ENCODE measurements at places on chromosomes 7 and 10.

- no peak for DNase-seq
These were observed 251.4 kb upstream of the KLF14 start for GRCh38 chr7:130985361-130985760.

DNA sequence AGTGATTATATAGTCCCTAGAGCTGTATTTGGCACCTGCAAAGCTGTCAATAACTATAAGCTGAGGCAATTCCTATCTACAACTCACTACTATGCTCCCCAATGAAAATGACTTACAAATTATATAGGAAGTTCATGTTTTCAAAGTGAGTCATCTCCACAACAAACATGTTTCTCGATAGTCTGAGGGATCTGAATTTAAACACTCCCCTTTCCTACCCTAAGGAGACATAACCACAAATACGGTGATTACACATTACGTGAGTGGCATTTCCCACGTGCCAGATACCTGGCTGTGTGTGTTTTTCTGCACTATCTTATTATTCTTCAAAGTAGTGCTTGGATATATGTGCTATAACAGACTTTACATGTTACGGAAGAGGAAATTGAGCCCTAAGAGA lies 122.5 kb upstream of the C1QL3 start:
- peak; percentile 1 for DNase-seq

- no peak for DNase-seq
These were observed 497.9 kb upstream of the GALNT17 start for GRCh38 chr7:70634071-70634470.

- DNase-seq = no peak
These were observed 19.9 kb upstream of the CCNY start for GRCh38 chr10:35316218-35316967.

DNA sequence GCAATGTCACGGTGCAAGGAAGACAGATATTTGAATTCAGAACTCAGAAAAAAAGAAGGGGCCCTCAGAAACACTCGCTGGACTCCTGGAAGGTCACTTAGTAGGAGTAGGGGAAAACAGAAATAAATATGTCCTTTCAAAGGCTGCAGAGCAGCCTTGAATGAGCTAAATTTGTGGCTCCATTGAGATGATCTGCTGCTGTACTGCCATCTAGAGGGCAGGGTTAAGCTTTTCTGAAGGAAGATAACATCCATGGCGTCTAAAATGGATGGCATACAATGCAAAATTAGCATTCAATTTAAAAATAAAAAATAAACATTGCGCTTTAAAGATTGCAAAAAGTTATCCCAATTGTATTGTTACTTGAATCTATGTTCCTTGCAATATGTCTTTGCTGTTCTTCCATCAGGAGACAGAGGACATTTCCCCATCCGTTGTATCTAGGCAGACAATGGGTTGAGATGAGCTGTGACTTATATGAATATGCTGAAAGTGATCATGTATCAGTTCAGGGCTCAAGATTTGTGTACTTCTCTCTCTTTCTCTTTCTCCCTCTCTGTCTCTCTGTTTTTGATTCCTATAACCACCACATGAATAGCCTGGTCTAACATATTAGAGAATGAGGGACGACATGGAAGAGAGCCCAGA lies 642.2 kb downstream of the SH2D4B start:
- DNase-seq = peak; percentile 54

- peak; percentile 88 for DNase-seq
These were observed 59.9 kb downstream of the MAP3K8 start for GRCh38 chr10:30493609-30494530.

DNA sequence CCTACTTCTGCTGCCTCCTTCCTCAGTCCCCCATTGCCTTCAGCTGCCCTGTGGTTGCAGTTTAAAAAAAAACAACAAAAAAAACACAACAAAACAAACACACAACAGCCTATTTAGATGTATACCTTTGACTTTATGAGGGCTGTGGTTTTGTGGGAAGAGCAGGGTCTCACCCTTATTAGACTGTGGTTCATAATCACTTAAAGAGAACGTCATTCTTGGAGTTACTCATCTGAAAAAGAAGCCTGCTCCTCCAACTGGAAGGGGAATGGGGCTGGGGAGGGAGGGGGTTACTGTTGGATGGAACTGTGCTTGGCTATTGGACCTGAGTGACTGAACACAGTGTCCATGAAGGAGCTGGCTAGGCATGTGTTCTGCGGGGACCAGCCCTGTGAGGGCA lies 48.1 kb downstream of the SDK1 start:
- DNase-seq = no peak

DNA sequence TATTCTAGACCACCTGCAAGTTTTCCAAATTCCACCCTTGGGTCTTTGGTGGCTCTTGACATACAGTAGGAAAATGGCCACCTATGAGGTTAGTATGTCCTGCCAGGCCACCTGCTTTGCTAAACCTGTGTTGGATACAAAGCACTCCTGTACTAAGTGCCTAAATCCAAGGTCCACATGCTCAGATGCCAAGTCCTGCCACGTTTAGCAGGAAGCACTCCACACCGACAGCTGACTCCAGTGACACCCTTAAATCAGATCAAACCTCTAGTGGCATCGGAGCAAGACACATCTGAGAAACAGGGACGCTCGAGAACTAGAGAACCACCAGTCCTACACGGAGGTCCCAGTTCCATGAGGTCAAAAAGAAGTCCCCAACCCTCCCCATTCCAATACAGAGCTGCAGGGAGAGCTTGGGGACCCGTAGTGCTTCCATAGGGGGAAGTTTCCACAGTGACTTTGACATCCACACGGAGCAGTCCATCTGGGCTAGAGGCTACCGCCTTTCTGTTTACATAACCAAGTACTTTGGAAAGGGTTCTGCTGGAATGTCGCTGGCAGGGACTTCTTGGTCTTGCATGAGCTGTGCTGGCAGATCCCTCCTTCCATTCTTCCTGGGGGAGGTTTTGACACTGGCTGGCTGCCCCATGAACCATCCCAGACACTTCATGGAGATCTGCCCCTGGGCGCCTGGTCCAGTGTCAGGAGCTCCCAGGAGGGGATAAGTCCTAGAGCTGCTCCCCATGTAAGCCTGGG lies 290.6 kb downstream of the PRPF18 start:
- no peak for DNase-seq

GRCh38 chr7:17392846-17393245 lies 94.4 kb downstream of the AHR start:
- no peak for DNase-seq

DNA sequence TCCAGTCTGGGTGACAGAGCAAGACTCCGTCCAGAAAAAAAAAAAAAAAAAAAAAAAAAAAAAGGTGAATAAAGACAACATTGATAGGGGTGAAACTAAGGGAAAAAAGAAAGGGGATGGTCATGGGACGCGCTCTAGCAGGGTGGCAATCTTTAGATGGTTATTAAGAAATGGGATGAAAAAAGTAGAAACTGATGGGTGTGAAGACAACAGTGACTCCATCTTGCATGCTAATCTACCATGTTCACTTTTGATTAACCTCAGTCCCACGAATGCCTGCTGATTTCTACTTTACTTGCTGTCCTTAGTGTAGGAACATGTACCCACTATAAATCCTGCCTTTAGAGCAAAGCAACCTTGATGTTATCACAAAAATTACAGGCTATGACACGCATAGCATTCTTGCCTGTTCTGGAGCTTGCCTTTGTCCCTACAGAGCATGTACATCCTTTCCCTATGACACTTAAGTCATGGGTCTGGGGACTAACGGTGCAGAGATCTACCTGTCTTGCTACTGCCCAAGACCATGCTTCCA lies 38.5 kb downstream of the P4HA1 start:
- no peak for DNase-seq

- DNase-seq = no peak
These were observed 78.6 kb upstream of the ARMC3 start for GRCh38 chr10:22849077-22849805.

DNA sequence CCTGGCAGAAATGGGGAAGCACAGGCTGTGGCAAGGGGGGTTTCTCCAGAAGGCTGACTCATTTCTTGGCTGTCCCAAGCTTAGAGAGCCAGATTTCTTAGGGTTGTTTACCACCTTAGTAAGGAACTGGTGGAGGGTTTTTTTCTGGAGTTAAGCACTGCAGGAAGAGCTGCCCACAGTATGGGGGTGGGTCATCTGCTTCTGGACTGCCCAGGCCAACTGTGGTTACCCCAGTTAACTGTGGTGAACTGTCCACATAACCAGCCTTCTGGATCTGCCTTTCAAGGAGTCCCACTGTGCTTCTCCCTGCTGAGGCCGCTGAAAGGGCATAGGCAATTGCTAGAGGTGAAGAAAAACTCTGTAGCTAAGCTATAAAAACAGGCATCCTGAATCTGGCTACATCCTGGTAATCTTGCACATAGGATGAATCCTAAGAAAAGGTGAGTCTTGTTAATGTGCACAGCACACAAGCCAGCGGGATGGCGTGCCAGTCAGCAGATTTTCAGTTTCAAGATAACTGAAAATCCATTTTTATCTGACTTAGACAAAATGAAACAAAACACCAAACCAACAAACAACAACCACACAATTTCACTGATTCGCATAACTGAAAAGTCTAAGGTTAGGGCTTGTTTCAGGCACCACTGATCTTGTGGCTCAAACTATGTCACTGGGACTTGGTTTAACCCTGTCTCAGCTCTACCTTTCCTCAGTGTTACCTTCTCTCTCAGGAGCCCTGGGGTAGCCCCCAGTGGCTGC lies 21.6 kb upstream of the TSPAN33 start:
- DNase-seq = peak; percentile 93

DNA sequence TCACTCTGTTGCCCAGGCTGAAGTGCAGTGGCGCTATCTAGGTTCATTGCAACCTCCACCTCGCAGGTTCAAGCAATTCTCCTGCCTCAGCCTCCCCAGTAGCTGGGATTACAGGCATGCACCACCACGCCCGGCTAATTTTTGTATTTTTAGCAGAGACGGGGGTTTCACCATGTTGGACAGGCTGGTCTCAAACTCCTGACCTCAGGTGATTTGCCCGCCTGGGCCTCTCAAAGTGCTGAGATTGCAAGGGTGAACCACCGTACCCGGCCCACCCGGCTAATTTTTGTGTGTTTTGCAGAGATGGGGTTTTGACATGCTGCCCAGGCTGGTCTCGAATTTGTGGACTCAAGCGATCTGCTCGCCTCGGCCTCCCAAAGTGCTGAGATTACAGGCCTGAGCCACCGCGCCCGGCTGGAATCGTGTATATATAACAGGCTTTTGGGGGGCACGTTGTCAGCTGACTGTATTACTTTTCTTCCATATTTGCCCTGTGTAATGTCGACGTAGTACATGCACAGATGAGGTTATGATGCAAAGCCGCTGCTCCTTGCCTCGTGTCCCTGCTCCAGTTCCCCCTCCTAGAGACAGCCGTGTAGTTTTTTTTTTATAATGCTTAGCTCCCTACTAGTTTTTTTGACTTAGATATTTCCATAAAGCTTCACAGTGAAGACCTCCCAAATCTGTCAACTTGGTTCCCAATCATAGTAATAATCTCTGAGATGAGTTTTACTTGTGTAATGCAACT lies 883 bp upstream of the TRA2A start:
- DNase-seq = no peak

- DNase-seq = no peak
These were observed 25.3 kb downstream of the BCAP29 start for GRCh38 chr7:107605218-107605815.

DNA sequence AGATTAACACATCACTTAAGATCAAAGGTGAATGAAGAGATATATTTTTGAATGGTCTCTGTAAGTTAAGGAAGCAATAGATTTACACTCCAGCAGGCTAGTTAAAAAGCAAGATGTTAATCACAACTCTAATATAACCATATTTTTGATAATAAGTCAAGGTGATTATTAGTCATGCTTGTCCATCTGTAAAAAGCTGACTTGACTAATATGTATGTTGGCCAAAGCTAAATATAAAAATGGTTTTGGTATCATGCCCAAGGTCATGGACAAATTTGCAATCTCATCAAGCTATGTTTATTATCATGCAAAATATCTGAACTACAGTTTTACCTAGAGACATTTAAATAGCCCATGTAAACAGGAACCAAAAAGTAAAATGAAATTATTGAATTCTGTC lies 102.6 kb upstream of the CSTF2T start:
- DNase-seq = no peak

DNA sequence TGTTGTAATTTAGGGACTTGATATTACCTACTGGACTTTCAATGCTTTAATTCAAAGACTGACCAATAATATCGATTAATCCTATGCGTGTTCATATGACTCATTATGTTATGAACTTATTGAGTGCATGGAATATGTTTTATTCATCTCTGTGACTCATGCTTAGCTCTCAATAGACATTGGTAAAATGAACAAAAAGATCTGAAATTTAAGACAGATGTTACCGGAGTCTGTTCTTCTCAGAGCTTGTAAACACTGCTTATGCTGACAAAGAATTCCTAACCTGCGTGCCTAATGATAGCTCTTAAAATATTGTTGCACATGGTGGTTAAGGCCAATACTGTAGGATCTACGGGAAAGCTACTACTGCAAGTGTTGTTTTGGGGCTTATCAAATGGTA lies 131.5 kb upstream of the ACBD5 start:
- no peak for DNase-seq

DNA sequence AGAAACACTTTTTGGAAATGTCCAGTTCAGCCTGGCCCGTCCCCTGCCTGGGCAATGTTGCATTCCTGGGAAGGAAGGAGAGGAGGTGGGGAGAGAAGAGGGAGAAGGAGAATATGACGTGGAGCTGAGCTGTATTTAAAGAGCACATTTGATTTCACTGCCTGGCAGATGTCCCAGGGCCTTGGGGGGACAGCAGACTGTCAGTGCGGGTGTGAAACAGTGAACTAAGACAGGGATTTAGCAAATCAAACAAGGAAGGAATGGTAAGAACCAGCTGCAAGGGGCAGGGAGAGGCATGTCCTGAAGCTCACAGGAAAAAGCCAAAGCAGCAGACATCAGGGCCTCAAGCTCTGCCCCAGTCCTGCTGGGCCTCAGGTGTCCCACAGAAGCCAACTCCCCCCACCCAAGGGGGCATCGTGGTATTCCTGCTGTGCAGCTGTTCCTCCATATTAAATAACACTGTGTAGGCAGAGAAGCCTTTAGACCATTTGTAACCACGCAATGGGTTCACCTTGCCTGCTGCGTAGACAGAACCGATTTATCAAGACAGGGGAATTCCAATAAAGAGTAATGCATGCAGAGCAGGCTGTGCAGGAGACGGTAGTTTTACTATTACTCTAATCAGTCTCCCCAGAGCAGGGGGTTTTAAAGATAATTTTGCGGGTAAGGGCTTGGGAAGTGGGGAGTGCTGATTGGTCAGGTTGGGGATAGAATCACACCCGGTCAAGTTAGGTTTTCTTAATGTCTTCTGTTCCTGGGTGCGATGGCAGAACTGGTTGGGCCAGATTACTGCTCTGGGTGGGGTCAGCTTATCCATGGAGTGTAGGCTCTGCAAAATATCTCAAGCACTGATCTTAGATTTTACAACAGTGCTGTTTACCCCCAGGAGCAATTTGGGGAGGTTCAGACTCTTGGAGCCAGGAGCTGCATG lies 18.3 kb downstream of the LEP start:
- no peak for DNase-seq

GRCh38 chr7:130444234-130444633 lies 3.4 kb upstream of the CEP41 start:
- no peak for DNase-seq

DNA sequence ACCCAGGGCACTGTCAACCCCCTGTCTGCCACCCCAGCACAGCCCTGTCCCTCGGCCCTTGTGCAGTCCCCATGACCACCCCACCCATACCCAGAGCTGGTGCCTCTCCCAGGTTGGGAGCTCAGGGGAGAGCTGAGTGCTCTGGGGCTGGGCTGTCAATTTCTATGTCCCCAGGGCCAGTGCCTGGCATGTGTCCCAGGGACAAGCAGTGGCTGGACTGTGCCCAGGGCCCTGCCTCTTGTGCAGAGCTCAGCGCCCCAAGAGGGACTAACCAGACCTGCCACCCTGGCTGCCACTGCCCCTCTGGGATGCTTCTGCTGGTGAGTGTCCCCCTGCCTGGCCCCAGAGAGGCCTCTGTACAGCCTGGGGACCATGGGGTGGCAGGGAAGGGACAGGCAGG lies 29.0 kb upstream of the ZNF862 start:
- no peak for DNase-seq

- DNase-seq = peak; percentile 24
These were observed 130.3 kb downstream of the NRF1 start for GRCh38 chr7:129741743-129742213.

All from NB4 (cell line).